ENCODE measurements at places on chromosomes 1 and 21. TPM values are rescaled to one million over a fixed set of nuclear protein-coding genes. Genes with fewer than 3 reads are reported as not detected.

DUSP10 gene
- total RNA-seq, result 15.8 TPM

DNA sequence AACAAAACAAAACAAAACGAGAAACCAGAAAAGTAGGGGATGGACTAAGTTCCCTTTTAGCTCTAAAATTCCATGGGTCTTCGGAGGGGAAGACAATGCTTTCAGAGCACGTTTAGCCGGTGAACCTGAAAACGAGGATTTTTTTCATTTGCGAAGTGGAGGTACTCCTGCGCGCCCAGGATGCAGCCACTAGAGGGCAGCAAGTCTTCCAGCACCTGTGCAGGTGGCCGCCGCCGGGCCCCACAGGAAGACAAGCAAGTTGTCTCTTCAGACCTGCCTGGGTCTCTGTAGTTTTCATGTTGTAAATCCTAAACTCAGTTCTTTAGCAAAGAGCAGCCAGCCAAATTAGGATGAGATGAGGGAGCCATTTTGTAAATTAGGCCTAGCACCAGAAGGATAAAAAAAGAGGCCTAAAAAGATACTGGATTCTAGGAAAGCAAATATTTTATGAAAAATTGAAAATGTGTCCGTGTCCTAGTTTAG, 17.7 kb upstream of the SNX27 start:
- DNase-seq, result peak; percentile 44

DNA sequence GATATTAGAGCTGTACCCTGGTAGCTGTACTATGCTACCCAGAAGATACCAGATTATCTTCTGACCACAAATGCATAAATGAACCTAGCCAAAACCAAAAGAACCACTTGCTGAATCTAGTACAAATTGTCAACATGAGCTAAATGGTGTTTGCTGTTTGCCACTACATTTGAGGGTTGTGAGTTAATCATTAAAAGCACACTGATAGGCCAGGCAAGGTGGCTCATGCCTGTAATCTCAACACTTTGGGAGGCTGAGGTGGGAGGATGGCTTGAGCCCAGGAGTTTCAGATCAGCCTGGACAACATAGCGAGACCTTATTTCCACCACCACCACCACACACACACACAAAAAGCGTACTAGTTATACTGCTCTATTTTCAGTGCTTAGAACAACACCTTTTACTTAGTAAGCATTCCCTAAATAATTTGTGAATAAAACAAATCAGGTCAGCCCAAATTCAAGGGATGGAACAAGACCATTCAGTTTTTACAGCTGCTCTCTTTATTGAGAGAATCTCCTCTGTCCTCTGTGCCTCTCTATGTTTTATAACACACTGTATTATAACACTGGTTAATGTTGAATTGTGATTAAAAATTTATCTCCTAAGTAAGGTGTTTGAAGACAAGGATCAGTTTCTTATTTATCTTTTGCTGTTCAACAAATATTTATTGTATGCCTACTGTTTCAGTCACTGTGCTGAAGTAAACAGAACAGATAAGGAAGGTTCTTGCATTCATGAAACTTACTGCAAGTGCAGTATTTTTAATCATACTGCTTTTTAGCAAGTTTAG, 44.0 kb downstream of the MAGI3 start:
- DNase-seq, result no peak

DNA sequence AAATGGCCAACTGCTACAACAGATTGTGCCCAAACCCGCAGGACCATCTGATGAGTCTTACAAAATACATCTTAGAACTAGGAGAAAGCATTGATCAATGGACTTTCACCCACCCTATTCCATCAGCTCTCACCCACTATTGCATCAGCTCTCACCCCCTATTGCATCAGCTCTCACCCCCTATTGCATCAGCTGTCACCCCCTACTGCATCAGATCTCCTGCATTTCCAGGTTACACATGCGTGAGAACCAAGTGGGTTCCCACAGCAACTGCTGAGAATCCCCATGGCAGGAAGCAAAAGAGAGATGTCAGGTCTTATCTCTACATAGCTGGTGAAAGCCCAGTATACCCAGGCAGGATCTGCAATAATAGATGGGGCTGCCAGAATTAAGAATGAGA, 533.5 kb downstream of the LTN1 start:
- DNase-seq, result no peak
